ENCODE measurements at places on chromosomes 1 and 21. TPM values are rescaled to one million over a fixed set of nuclear protein-coding genes. Genes with fewer than 3 reads are reported as not detected.

HSD11B1 gene
- 1.7 TPM for total RNA-seq

PRRX1 gene
- not detected for total RNA-seq

RGSL1 gene
- total RNA-seq: not detected

AJAP1 gene
- 1.7 TPM for total RNA-seq

NHLH2 gene
- 1.4 TPM for total RNA-seq

FHAD1 gene
- 0.14 TPM for total RNA-seq

SLC22A15 gene
- total RNA-seq: 34.2 TPM

IL22RA1 gene
- 2.7 TPM for total RNA-seq

FCN3 gene
- not detected for total RNA-seq

TNNT2 gene
- total RNA-seq: 0.68 TPM

AKR7A2 gene
- 31.4 TPM for total RNA-seq

TAS1R1 gene
- not detected for total RNA-seq

TACSTD2 gene
- total RNA-seq: 178 TPM

ETNK2 gene
- total RNA-seq: 51.6 TPM

DDX59 gene
- total RNA-seq: 18.8 TPM

WDTC1 gene
- 18.8 TPM for total RNA-seq

PODN gene
- not detected for total RNA-seq

TPTE gene
- total RNA-seq: not detected

OLFML2B gene
- 0.21 TPM for total RNA-seq

Measured in nasal cavity respiratory epithelium epithelial cell of viscerocranial mucosa (primary cell).